ENCODE measurements at places on chromosomes 5 and 9.

GRCh38 chr5:151318850-151319732 is 15.5 kb upstream of the SLC36A3 start:
- no peak overlapping the region for H3K4me3 ChIP-seq
- DNase-seq: no peak
- peaks cover 8% of the 10 kb centered on the region for H3K27me3 ChIP-seq
- H3K4me1 ChIP-seq: no peaks in the 10 kb centered on the region
- no peaks in the 10 kb centered on the region for H3K36me3 ChIP-seq

DNA sequence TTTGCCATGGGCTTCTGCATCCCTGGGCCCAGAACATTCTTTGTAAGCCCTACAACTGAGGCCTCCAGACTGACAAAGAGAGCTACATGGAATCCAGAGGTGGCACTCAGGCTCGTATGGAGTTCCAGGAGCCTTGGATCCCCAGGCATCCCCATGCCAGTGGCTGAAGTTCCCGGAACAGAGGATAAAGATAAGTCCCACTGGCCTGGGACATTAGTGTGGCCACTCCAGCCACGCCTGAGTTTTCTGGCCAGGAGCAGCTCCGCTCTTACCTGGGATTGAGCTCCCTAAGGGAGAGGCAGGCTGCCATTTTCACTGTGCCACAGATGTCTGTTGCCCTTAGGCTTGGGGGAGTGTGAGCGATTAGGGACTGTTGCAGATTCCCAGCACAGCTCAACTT is 656.3 kb upstream of the FAM174A start:
- no peak for DNase-seq
- H3K36me3 ChIP-seq: no peaks in the 10 kb centered on the region
- no peak overlapping the region for H3K27ac ChIP-seq
- H3K4me3 ChIP-seq: no peak overlapping the region
- no peaks in the 10 kb centered on the region for H3K4me1 ChIP-seq

GRCh38 chr9:133976887-133977286 is 15.2 kb downstream of the VAV2 start:
- no peaks in the 10 kb centered on the region for H3K4me1 ChIP-seq
- no peak for DNase-seq
- H3K36me3 ChIP-seq: no peaks in the 10 kb centered on the region

DNA sequence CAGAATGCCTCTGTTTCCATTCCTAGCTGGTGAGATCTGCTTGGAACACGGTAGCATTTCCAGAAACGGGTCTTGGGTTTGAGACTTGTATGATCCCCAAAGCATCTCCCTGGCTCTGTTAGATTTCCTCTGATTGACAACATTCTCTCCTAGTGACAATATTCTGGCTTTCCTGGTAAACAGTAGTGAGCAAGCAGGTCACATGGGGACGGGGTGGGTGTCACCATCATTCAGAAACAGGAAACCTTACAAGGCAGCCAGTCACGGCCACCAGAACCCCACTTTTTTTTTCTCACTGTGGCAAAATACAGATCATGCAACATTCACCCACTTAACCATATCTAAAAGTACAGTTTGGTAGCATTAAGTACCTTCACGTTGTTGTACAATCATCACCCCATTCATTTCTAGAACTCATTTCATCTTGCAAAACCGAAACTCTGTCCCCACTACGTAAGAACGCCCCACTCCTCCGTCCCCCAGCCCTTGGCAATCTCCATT is 90.1 kb upstream of the LMX1B start:
- H3K4me3 ChIP-seq: no peak overlapping the region
- H3K27ac ChIP-seq: no peak overlapping the region
- no peak for DNase-seq
- peaks cover 18% of the 10 kb centered on the region for H3K4me1 ChIP-seq
- H3K36me3 ChIP-seq: no peaks in the 10 kb centered on the region
- peaks cover 62% of the 10 kb centered on the region for H3K27me3 ChIP-seq

GRCh38 chr5:1809416-1810035 is 8.3 kb downstream of the NDUFS6 start:
- no peak for DNase-seq
- peaks cover 78% of the 10 kb centered on the region for H3K36me3 ChIP-seq
- H3K4me1 ChIP-seq: peaks cover 2% of the 10 kb centered on the region

GRCh38 chr5:36202521-36202961 is 39.2 kb downstream of the NADK2 start:
- no peaks in the 10 kb centered on the region for H3K27me3 ChIP-seq
- no peak for DNase-seq
- peaks cover 18% of the 10 kb centered on the region for H3K36me3 ChIP-seq
- no peak overlapping the region for H3K27ac ChIP-seq
- no peaks in the 10 kb centered on the region for H3K4me1 ChIP-seq

DNA sequence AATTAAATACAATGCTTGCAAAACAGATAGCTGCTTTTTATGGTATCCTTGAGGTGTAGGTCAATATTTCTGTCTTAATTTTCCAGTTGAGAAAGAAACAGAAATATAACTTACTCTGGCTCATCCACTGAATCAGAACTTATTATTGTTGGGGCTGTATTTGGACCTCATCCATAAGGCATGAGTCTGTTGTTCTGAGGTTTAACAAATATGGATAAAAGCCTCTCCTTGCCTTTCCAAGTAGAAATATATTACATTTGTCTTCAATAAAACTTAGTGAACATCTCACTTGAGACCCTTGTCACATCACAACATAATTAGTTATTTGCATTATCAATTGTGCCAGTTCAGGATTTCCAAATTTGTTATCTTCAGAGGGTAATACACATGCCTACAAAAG is 525.8 kb downstream of the AGTPBP1 start:
- H3K36me3 ChIP-seq: no peaks in the 10 kb centered on the region
- peaks cover 10% of the 10 kb centered on the region for H3K27me3 ChIP-seq
- H3K4me1 ChIP-seq: peaks cover 13% of the 10 kb centered on the region
- no peak overlapping the region for H3K4me3 ChIP-seq
- no peak for DNase-seq

- H3K4me3 ChIP-seq: no peak overlapping the region
- H3K27me3 ChIP-seq: no peaks in the 10 kb centered on the region
- H3K36me3 ChIP-seq: no peaks in the 10 kb centered on the region
- H3K4me1 ChIP-seq: no peaks in the 10 kb centered on the region
Observed at GRCh38 chr5:163731256-163731655, 225.8 kb downstream of the MAT2B start.

DNA sequence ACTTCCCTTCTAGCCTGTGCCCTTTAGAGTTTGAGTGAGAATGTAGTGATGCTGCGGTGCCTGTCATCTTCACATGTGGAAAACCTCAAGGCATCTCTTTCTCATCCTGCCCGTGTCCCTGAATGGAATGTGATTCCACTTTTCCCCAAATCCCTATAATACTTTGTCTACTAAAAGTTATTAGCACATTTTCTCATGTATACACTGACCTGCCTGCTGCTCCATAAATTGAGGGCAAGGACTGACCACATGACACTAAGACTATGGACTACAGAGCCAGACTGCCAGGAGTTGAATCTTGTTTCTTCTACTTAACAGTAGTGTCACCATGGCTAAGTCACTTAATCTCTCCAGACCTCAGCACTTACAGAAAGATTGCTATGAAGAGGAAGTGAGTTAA is 93.0 kb downstream of the TEK start:
- peaks cover 2% of the 10 kb centered on the region for H3K27me3 ChIP-seq
- no peaks in the 10 kb centered on the region for H3K4me1 ChIP-seq
- H3K36me3 ChIP-seq: no peaks in the 10 kb centered on the region
- H3K4me3 ChIP-seq: no peak overlapping the region

- H3K4me3 ChIP-seq: peak overlapping the region; percentile 58
- DNase-seq: peak; percentile 78
- peaks cover 14% of the 10 kb centered on the region for H3K4me1 ChIP-seq
- no peaks in the 10 kb centered on the region for H3K27me3 ChIP-seq
- H3K27ac ChIP-seq: peak overlapping the region; percentile 91
Observed at GRCh38 chr5:172806897-172807672, 27.0 kb upstream of the ERGIC1 start.

- DNase-seq: no peak
- H3K27me3 ChIP-seq: no peaks in the 10 kb centered on the region
Observed at GRCh38 chr9:87108661-87109060, 161.4 kb upstream of the GAS1 start.

All from activated T-helper 2 cell treated with anti-CD3 and anti-CD28 coated beads, Interferon-gamma antibody, Interleukin-2, Interleukin-4, amounts not matched to agents 10 μg/mL and 5 μg/mL and 100 μg/mL, durations not matched to agents 14 hours and 24 hours and 36 hours (primary cell).